ENCODE measurements at places on chromosomes 5 and 9. TPM values are rescaled to one million over a fixed set of nuclear protein-coding genes. Genes with fewer than 3 reads are reported as not detected.

- no peak for DNase-seq
Observed at GRCh38 chr5:14683906-14684455, 19.5 kb downstream of the OTULIN start.

GRCh38 chr5:6333182-6333905, 45.0 kb downstream of the MED10 start:
- no peak for DNase-seq

Gene UBE2D2
- polyA plus RNA-seq = 48.7 TPM

Gene SLC6A3
- polyA plus RNA-seq = not detected

DNA sequence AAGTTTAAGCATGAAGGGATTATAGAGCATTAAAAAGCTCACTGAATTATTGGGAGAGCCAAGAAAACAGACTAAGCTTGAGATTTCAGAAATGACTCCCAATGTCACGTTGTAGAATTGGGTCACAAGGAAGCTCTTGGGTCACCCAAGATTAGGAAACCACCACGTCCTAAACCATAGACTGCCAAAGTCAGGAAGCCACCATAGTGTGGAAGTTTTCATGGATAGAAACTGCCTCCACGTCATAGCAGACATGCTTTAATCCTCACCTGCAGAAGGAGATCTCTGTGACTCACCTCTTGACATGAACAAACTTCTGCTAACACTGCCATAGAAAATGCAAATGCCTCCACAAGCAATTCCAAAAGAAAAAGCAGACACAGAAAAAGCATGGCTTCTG, 106.3 kb downstream of the SLC1A3 start:
- DNase-seq = no peak

- DNase-seq = no peak
Observed at GRCh38 chr9:134917431-134918373, at the start of gene FCN1. Gene FCN1, minus strand, starts transcription at chr9:134917912. Its CDS starts 41 bp downstream, at chr9:134917871.

GRCh38 chr5:180395540-180396274, 42.6 kb upstream of the GFPT2 start:
- no peak for DNase-seq

Gene ANKRD55
- polyA plus RNA-seq = not detected

GRCh38 chr9:129735546-129735945, 17.3 kb downstream of the PTGES start:
- no peak for DNase-seq

Gene ADAMTSL1
- 17.2 TPM for polyA plus RNA-seq

GRCh38 chr5:81225463-81225862, 7.7 kb upstream of the CKMT2 start:
- DNase-seq = no peak

- no peak for DNase-seq
Observed at GRCh38 chr9:2086116-2086515, 71.0 kb downstream of the SMARCA2 start.

DNA sequence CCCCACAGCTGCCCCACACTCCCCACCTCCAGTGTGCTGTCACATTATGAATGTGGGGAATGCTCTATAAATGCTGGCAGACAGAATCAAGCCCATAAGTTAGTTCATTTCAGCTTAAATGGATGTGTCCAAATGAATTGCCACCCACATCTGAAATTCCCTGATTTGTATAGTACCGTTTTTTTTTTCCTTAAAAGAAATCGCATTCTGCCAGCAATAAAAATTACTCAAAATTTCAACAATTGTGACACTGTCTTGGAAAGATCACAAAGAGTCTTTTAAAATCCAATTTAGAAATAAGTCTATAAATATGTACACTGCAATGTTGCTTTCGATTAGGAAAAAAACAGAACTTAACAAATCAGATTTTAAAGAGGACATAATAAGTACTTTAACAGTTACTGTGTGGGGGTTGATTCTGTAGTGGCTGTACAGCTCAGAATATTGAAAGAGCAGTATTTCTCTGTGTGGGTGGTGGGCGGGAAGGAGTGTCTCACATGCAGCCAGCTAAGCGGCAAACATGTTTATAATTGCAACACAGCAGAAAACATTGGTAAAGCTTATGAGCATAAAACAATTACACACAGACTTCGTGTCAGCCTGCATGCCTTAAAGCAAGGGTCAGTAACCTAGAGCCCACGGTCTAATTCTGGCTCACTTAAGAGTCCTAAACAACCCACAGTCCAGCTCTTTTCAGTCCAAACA, 24.9 kb upstream of the CSNK1G3 start:
- DNase-seq = no peak

- DNase-seq = no peak
Observed at GRCh38 chr9:38419181-38419580, 5.1 kb downstream of the IGFBPL1 start.

DNA sequence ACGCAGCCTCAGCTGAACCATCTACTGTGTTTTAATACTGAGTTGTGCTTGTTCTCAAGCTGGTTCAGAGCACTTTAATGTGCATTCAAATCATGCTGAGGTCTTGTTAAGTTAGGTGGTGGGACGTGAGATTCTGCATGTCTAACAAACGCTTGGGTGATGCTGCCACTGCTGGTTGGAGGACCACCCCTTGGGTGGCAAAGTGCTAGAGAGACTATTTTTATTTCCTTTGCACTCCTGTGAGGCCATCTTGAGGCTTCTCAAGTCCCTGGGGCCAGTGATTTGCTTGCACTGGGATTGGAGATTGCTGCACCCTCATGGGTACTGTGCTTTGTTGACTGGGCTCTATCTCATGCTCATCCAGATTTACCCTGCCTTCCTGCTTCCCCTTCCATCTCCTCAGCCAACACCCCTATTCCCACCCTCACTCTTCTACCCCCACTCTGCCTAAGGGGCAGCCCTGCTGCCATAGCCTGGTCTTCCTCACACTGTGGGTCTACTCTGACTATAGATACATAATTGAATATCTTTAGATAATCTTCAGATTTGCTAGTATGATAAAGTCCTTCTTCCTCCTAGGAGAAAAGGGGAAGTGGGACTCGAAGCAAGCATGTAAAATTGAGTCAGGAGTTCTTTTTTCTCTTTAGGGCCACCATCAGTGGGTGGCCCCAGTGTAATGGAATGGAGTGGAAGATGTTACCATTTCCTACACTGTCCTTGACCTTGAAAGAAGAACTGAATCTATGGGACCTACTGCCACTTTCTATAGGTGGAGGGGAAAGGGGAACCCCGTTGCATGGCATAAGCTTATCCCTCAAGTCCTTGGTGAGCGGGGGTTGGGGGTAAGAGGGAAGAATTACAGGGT, 45.1 kb upstream of the SUB1 start:
- DNase-seq = no peak

GRCh38 chr9:73059247-73059646, 92.4 kb upstream of the ANXA1 start:
- DNase-seq = no peak

Gene ZNF462
- 3.5 TPM for polyA plus RNA-seq

GRCh38 chr9:21527579-21527978, 45.5 kb upstream of the IFNE start:
- no peak for DNase-seq

GRCh38 chr5:135341696-135342550, 57.1 kb downstream of the MACROH2A1 start:
- DNase-seq = no peak

GRCh38 chr5:169094586-169095409, 206.1 kb downstream of the SLIT3 start:
- peak; percentile 44 for DNase-seq

GRCh38 chr9:131889437-131890251, 149.8 kb upstream of the RAPGEF1 start:
- DNase-seq = no peak

Gene PCDHGB7
- polyA plus RNA-seq = 7.6 TPM

GRCh38 chr9:120099065-120099464, 480.9 kb downstream of the CDK5RAP2 start:
- DNase-seq = no peak

DNA sequence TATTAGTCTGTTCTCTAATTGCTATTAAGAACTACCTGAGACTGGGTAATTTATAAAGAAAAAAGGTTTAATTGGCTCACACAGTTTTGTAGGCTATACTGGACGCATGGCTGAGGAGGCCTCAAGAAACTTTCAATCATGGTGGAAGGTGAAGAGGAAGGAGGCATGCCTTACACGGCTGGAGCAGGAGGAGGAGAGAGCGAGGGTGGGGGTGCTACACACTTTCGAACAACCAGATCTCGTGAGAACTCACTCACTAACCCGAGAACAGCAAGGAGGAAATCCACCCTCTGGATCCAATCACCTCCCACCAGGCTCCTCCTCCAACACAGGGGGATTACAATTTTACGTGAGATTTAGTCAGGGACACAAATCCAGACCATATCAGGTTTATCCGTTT, 90.0 kb downstream of the RMI1 start:
- no peak for DNase-seq

Gene KIF4B
- polyA plus RNA-seq = not detected

Gene CCL27
- 0.12 TPM for polyA plus RNA-seq

Gene SH3GL2
- 1.7 TPM for polyA plus RNA-seq

DNA sequence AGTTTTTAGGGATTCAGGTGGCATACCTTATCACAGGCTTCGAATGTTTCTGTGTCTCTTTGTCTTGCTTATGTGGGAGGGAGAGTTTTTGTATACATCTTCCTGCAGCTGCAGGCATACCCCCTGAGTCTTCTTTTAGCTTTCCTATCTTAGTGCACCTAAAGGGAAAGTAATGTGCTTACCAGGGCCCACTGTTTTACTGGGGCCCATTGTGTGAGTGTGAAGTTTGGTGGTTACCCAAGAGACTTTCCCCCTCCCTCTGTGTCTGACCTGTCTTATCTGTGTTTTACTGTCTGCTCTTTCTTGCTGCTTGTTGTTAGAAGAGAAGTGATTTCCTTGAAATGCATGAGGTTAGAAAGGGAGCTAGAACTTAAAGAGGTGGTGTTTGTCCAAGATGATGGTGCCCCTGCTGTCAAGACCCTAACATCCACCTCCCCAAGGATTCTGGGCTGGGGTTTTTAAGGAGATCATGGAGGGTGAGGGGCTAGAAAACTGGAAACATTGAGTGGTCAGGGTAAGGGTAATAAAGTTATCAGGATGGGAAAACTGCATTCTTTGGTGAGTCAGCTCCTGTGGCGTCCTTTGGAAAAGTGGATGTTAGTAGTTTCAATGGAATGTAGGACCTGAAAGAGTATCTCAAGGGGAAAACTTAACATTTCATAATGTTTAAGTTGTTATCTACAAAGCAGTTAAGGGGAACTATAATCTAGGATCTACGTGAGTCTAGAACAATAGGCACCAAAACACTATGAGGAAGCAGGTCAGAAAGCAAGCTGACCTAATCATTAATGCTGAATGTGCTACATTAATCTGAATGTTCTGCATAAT, 583.5 kb upstream of the TUSC1 start:
- DNase-seq = peak; percentile 28

DNA sequence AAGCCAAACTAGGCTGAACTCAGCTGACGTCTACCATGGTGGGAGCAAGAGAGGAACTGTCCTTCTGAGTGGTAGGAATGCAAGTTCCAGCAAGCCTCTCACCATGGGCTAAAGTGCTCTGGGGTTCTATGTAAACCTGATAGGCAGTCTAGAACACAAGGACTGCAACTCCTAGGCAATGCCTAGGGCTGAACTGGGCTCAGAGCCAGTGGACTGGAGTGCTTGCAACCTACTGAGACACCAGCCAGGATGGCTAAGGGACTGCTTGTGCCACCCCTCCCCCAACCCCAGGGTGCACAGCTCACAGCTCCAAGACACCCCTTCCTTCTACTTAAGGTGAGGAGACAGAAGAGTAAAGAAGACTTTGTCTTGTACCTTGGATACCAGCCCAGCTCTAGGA, 12.1 kb upstream of the RCL1 start:
- DNase-seq = no peak

Gene SCGB3A2
- polyA plus RNA-seq = not detected
